ENCODE measurements at places on chromosomes 1 and 21.

- no peak for DNase-seq
Observed at GRCh38 chr1:244863491-244864252, 671 bp downstream of the HNRNPU start.

DNA sequence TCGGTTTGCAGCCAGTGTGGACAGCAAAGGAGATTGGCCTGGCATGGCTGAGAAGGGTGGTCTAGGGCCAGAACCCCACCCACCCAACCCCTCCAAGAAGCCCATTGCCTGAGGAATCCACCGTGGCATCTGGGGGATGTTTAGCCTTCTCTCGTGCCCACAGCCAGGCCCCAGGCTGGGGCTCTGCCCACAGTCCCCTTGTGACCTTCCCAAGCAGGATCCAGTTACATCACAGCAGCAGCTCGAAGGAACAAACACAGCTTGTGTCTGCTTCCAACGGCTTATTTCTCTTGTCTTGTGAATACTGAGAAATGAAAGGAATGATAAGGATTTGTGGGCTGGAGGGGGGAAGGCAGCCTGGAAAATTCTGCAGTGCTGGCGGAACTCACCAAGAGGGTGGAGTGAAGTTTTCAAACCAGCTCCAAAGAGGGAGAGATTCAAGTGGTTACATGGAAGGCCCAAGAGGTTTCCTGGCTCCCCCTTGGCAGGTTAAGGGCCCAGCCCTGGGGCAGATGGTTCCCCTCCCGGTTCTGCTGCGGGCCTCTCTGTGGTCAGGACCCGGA, 61.6 kb downstream of the DHRS3 start:
- no peak for DNase-seq

GRCh38 chr1:228378090-228378872, 28.4 kb downstream of the TRIM11 start:
- no peak for DNase-seq

DNA sequence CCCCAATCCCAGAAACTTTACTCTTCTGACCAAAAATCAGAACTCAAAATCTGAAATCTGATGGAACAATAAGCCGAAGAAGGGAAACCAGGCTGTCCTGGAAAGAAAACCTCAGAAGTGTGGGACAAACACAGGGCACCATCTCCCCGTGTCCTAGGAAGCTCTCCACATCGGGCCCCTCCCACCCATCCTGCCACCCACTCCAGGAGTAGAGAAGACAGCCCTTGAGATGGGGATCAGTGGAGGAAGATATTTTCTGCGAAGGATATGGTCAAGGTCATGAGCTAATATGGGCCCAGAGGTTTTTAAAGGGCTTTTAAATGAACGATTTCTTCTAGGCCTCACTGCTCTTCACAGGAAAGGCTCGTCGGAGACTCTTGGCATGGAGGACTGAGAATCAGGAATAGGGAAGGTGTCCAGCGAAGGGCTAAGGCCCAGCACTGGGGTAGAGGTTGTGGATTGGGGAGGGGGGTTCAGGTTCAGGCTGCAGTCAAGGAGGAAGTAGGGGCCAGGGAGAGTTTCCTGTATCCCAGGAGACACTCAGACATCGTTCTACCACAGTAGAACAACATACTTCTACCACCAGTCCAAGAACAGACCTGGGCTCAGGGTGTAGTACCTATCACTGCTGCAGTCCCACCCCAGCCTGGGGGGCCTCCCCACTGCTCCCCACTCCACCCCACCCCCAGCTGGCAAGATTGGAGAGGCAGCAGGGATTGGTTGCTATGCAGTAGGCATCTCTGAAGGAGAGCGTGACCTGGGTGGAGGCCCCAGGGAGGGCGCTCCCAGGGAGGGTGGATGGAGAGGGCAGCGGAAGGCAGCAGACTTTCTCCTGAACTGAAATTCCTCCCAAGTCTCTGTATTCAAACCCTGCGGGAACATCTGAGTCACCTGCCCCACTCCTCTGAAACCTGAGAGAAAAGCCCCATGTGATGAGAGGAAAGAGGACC, 1.2 kb upstream of the S100A5 start:
- no peak for DNase-seq

- no peak for DNase-seq
Observed at GRCh38 chr1:28437264-28437923, 67.9 kb downstream of the PHACTR4 start.

DNA sequence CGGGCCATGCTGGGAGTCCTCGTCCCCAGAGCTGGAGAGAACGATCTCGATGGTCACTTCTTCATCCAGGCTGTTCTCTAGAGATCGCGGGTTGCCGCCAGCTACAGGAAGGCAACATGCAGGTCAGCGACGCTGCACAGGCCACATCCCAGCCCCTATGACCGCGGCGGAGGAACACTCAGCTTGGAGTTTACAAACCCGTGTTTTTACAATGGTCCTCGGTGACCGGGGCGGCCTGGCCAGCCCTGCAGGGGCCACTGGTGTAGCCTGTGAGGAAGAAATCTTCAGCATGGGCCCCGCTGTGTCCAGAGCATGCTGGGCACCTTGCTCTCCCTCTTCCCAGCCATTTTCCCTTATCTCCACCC, 30.5 kb downstream of the ZNF496 start:
- DNase-seq = no peak

DNA sequence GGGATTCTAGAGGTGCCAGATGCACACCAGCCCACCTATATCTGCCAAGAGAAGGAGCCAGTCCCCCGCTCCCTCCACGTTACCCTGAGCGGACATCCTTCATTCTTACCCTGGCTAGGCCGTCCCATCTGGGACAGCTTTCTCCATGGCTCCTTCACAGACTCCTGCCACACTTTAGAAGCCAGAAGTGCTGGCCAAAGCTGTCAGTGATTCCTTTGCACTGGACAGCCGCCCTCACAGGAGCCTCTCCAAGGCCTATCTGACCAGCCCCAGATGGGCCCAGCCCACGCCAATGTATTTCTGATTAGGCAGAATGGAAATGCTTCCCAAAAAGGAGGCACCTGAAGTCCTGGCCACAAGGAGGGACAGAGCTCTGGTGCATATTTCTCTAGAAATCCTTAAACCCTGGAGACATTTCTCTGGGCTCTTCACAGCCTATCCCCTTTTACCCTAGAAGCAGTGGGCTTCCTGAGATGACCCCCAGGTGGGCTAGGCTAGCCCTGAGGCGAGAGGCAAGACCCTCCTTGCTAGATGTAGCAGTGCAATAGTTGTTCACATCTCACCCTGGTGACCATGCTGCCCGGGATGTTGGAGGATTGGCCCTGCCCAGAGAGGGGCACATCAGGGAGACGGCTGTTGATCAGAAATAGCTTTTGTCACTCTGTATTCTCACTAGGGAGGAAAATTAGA, 44.1 kb downstream of the RASSF5 start:
- DNase-seq = no peak
